ENCODE measurements at places on chromosomes 5 and 9.
A peak's percentile ranks its signal among the peaks of the same experiment; 100 is the strongest.

- H3K4me1 ChIP-seq, result no peaks in the 10 kb centered on the region
- no peak overlapping the region for H3K4me3 ChIP-seq
- no peaks in the 10 kb centered on the region for H3K36me3 ChIP-seq
- DNase-seq, result no peak
Observed at GRCh38 chr5:174694611-174695010, 29.8 kb upstream of the MSX2 start.

- peak; percentile 64 for DNase-seq
- H3K4me1 ChIP-seq, result no peaks in the 10 kb centered on the region
- no peaks in the 10 kb centered on the region for H3K36me3 ChIP-seq
- no peak overlapping the region for H3K27ac ChIP-seq
Observed at GRCh38 chr5:1542781-1543180, 19.0 kb upstream of the LPCAT1 start.

DNA sequence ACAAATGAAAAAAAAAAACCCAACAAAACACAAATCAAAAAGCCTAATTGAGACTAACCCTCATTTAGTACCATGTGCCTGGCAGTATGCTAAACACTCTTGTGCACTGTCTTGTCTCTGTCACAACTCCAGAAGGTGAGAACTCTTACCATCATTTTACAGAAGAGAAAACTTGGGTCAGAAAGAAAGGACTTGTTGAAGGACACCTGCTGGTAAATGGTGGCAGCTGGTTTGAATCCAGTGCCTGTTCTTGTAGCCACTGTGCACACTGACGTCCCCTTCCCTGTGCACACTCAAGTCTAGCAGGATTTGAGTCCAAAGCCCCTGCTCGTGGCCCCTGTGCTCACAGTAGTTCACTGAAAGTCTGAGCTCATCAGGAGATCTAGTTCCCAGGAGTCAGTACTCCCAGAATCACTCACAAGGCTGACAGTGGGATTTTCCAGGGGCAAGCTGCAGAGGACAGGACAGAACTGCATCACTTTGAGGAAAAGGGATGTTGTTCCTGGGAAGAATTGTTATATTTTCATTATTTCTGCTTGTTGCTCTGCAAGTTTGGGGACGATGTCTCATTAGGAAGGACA, 43.0 kb upstream of the HSD17B4 start:
- H3K27me3 ChIP-seq, result no peaks in the 10 kb centered on the region
- H3K4me3 ChIP-seq, result no peak overlapping the region
- H3K36me3 ChIP-seq, result no peaks in the 10 kb centered on the region
- DNase-seq, result no peak
- H3K27ac ChIP-seq, result no peak overlapping the region

- no peaks in the 10 kb centered on the region for H3K36me3 ChIP-seq
- no peak overlapping the region for H3K27ac ChIP-seq
- no peak for DNase-seq
- no peaks in the 10 kb centered on the region for H3K4me1 ChIP-seq
- H3K27me3 ChIP-seq, result no peaks in the 10 kb centered on the region
Observed at GRCh38 chr5:94081088-94081487, 339.7 kb upstream of the POU5F2 start.

- no peak for DNase-seq
- no peak overlapping the region for H3K27ac ChIP-seq
- H3K4me3 ChIP-seq, result no peak overlapping the region
- H3K27me3 ChIP-seq, result no peaks in the 10 kb centered on the region
Observed at GRCh38 chr5:59272809-59273427, 620.6 kb downstream of the PDE4D start.

DNA sequence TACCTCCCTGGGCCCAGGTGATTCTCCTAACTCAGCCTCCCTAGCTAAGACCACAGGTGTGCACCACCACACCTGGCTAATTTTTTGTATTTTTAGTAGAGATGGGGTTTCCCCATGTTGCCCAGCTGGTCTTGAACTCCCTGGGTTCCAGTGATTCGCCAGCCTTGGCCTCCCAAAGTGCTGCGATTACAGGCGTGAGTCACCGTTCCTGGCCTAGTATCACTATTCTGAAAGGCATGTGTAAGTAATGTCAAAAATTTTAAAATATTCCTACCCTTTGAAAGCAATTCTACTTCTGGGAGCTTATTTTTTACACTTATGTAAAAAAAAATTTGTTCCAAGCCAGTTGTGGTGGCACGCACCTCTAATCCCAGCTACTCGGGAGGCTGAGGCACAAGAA, 27.1 kb upstream of the TLE1 start:
- DNase-seq, result peak; percentile 12
- H3K36me3 ChIP-seq, result no peaks in the 10 kb centered on the region
- no peak overlapping the region for H3K4me3 ChIP-seq
- H3K27ac ChIP-seq, result no peak overlapping the region
- peaks cover 2% of the 10 kb centered on the region for H3K27me3 ChIP-seq

DNA sequence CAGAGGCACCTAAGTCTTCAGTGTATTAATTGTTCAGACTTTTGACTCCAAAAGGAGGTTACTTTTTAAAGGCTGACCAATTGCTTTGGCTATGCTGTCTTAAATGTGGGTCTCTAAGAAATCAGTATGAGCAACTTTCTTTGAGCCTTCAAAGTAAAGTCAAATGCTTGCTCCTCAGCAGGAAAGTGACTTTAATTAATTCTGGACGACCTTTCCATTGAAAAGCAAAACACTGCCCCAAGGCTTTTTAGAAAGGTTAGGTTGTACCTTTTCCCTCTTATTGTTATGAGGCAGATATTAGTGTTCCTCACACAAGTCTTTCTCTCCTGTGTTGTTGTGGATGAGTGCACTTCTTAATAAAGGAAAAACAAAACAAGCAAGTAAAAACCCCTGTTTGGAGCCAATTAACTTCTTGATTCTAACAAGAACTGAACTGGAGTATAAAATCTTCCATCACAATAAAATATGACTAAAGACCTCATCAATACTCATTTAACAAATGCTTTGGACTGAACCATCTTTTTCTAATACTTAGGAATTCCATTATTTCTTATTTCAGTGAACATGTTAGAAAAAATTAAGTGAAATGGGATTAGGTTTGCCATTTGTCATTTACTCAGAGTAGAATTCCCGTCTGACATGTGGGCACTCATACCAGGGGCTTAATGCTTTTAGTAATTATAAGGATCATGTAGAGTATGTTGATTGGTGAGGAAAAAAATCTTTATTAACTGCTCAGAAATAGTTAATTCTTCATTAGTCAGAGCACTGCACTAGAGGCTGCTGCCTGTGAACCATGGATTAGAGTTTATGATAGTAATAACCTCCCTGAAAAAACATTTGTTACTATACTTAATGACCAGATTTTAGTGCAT, 159.1 kb upstream of the ZNF608 start:
- DNase-seq, result no peak
- H3K27ac ChIP-seq, result no peak overlapping the region
- H3K4me1 ChIP-seq, result peaks cover 20% of the 10 kb centered on the region
- H3K36me3 ChIP-seq, result no peaks in the 10 kb centered on the region
- no peaks in the 10 kb centered on the region for H3K27me3 ChIP-seq

GRCh38 chr9:98658951-98659351, 49.8 kb downstream of the GABBR2 start:
- H3K4me1 ChIP-seq, result no peaks in the 10 kb centered on the region
- H3K27ac ChIP-seq, result no peak overlapping the region

- H3K27me3 ChIP-seq, result no peaks in the 10 kb centered on the region
- peak; percentile 89 for DNase-seq
- no peak overlapping the region for H3K27ac ChIP-seq
Observed at GRCh38 chr5:128782446-128782845, 182.8 kb upstream of the SLC27A6 start.

DNA sequence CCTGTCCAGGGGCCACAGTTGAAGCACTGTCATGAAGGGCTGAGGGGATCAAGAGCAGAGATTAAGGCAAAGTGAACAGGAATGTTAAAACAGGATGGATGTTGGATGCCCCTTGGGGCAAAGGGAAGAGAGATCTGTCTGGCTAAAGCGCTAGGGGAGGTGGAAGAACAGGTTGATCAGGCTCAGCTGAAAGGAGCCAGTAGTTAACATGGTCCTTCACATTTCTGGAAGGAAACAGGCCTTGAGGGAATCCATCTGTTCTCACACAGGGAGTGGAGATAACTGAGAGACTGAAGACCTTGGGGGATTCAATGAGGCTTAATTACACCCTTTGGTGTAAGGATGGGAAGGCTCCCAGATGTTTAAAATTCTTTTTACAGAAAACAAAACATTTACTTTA, 5.8 kb downstream of the HAPLN1 start:
- no peaks in the 10 kb centered on the region for H3K4me1 ChIP-seq
- no peak overlapping the region for H3K27ac ChIP-seq
- DNase-seq, result no peak
- no peak overlapping the region for H3K4me3 ChIP-seq

DNA sequence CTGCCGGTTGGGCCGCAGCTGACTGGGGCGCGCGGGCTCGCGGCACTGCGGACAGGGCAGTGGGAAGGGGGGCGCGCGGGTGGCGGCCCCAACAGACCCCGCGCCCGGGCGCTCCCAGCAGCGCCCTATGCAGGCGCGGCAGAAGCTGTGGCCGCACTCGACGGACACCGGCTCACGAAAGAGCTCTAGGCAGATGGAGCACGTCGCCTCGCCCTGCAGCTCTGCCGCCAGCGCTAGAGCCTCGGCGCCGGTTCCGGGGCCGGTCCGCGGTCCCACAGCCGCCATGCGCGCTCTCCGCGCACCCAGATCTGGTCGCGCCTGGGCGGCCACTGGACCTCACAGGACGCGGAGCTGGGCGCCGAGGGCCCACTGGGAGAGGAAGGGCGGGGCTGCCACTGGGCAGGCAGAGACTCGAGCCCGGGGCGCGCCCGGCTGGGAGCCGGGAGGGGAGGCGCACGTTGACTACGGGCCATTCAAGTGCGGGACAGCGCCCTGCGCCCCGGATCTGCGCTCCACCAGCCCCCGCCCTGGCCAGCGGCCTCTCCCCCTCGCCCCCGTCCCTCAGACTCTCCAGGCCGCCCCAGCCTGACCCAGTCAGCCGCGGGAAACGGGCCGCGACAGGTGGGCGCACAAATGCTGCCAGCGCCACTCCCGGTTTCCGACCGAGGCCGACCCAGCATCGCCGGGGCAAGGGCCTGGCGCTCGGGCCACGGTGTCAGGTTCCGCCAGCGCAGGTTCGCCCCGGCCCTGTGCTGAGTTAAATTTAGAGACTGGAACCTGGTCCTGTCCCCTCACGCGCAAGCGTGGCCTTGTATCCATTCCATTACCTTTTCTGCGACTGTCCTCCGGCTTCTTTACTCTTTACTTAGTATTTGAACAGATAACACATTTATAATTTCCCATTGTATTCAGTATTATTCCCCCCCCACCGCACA, at the start of gene TRIM7:
TSS of gene TRIM7 (minus strand) at position 371 of the 935 bp plus-strand sequence. CDS start at position 285, 86 bp downstream.
- H3K36me3 ChIP-seq, result no peaks in the 10 kb centered on the region
- H3K27me3 ChIP-seq, result peaks cover 14% of the 10 kb centered on the region
- H3K27ac ChIP-seq, result no peak within 1 kb of the TSS
- peak within 1 kb of the TSS; percentile 55 for H3K4me3 ChIP-seq
- peaks cover 12% of the 10 kb centered on the region for H3K4me1 ChIP-seq

GRCh38 chr9:1726993-1727759, 288.0 kb upstream of the SMARCA2 start:
- no peak overlapping the region for H3K4me3 ChIP-seq
- no peaks in the 10 kb centered on the region for H3K36me3 ChIP-seq
- H3K27me3 ChIP-seq, result no peaks in the 10 kb centered on the region
- H3K27ac ChIP-seq, result no peak overlapping the region
- DNase-seq, result no peak

DNA sequence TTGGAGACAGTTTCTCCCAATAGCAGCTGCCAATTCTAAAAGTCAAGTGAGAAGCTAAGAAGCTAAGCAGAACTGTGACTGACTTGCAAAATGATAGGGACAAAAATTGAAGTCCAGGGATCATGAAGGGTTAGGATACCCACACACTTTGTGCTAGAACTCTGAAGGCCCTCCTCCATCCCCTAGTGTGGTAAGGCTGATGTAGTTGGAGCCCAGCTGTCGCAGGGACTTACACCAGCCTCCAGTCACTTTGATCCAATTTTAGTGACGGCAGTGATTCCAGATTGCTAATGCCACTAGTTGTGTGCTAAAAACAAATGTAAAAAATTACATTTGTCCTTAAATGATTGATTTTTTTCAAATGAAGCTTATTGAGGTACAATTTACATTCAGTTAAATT, 742.7 kb upstream of the ZNF608 start:
- no peaks in the 10 kb centered on the region for H3K36me3 ChIP-seq
- H3K4me1 ChIP-seq, result peaks cover 29% of the 10 kb centered on the region
- H3K4me3 ChIP-seq, result no peak overlapping the region
- DNase-seq, result no peak

DNA sequence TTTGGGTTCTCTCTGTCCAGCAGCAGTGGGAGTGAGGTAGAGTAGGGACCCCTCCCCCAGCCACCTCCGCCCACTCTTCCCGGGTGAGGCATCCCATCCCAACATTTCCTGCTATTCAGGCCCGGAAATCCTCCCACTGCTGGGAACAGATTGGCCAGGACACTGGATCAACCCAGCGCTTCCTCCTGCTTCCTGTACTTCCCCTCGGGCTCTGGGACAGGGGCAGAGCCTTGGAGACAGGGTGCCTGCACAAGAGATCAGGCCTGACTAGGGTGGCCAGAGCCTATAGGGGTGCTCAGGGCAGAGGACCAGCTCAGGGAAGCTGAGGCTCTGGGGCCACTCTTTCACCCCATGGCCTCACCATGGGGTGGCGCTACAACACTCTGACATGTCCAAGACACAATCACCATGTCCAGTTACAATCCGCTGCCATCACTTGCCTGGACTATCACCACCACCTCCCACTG, 14.5 kb downstream of the SH2D3C start:
- no peak for DNase-seq
- peaks cover 15% of the 10 kb centered on the region for H3K4me1 ChIP-seq
- H3K36me3 ChIP-seq, result no peaks in the 10 kb centered on the region
- no peak overlapping the region for H3K4me3 ChIP-seq
- H3K27me3 ChIP-seq, result no peaks in the 10 kb centered on the region

DNA sequence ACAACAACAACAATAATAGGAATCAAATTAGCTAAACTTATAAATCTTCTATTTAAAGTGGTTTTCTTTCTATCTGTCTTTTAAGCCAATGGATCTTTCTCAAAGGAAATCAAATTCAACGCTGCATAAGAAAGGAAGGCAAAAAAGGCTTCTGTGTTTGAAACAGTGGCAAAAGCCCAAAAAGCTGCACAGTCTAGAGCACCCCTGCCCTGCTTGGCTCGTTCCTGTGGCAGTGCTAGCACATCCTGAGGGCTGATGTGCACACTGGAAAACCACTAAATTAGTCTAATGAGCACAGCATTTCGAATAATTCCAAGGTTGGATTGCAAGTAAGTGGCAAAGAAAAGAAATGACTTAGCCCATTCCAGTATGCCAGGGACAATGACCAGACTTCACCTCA, 80.7 kb downstream of the AP3B1 start:
- H3K4me3 ChIP-seq, result no peak overlapping the region
- H3K36me3 ChIP-seq, result peaks cover 8% of the 10 kb centered on the region
- H3K27me3 ChIP-seq, result no peaks in the 10 kb centered on the region
- no peak for DNase-seq
- no peaks in the 10 kb centered on the region for H3K4me1 ChIP-seq
